Dermis microvascular lymphatic vessel endothelial cell (primary cell): ENCODE measurements at places on chromosomes 5 and 9. TPM values are rescaled to one million over a fixed set of nuclear protein-coding genes. Genes with fewer than 3 reads are reported as not detected.

Gene EIF4E1B
- under 0.01 TPM in 1 of 2 replicates, not detected in the other for total RNA-seq

DNA sequence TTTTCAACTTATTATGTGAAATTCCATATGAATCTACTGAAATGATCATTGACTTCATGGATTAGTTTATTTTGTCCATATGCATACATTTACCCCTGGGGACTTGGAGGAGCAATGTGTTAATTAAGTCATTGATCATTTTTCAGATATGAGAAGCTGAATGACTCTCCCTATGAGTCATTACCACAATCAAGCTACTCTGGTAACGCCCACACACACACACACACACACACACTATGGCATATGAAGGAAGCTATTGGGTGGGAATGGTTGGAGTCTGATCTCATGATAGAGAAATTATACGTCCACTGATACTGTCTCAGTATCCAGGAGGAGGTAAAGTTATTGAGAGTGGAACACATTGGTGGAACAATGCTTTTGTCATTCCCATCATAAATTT, 528.9 kb downstream of the AGTPBP1 start:
- DNase-seq: no peak

DNA sequence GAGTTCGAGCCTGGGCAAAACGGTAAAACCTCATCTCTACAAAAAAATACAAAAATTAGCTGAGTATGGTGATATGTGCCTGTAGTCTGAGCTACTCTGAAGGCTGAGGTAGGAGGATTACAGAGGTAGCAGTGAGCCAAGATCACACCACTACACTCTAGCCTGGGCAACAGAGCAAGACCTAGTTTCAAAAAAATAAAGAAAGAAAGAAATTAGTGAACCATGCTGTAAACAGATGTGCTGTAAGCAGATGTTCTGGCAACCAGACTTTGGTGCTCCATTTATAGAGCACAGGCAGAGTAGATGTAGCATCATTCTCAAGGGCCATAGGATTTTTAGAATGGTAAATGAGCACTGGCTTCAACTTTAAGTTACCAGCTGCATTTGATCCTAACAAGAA, 115.4 kb downstream of the ST8SIA4 start:
- no peak for DNase-seq

GRCh38 chr5:104612005-104612404, 1049.4 kb upstream of the NUDT12 start:
- DNase-seq: no peak

DNA sequence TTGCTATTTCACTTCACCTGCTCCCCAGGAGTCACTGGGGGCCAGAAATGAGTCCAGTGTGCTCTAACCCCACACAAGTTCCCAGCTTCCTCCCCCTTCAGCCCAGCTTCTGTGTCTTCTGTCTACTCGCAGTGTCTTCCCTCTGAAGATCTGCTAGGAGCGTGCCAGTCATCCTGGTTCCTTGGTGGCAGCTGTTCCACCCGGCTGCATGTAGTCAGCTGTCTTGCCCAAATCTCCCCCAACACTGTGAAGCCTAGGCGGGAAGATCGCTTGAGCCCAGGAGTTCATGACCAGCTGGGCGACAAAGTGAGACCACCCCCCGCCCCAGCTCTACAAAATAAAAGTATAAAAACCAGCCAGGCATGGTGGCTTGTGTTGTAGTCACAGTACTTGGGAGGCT, 154.0 kb downstream of the GDNF start:
- no peak for DNase-seq

DNA sequence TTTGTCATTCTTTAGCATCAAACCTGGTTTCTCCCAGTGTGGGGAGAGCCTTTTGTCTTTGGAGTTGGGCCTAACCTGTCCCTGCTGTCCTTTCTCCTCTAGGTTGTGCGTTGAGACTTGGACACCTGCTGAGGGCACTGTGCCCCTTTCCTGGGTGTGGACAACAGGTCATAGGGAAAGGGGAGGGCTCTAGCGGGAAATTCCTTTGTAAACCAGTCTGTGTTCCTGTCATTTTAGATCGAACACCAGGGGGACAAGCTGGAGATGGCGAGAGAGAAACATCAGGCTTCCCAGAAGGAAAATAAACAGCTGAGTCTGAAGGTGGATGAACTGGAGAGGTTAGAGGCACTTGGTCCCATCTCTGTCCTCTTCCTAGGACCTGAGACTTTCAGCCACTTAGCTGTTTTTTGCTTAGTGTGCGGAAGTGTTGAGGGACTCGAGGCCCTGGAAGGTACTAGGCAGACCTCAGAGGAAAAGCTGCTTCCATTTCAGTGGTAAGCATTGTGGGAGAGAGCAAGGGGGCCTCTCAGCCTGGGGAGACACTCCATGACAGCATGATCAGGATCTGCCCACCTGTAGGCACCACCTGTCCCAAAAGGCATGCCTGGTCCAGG, 8.6 kb upstream of the GLE1 start:
- no peak for DNase-seq

DNA sequence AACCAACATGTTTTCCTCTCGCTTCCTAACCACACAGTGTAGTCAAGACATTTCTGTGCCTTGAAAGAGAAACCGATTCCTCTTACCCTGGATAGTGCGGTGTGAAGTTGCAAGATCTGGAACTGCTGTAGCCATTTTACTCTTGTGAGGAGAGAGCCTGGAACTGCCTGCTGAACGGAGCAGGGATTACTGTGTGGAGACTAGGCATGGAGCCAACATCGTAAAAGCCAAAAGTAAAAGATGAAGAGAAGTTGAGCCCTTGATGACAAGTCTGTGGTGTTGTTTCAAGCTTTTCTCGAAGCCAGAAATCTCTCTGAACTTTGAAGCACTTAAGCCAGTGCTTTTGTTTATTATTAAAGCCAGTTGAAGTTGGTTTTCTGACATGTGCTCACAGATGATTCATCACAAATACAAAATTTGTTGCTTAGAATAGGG, 110.1 kb upstream of the GRIN3A start:
- no peak for DNase-seq

DNA sequence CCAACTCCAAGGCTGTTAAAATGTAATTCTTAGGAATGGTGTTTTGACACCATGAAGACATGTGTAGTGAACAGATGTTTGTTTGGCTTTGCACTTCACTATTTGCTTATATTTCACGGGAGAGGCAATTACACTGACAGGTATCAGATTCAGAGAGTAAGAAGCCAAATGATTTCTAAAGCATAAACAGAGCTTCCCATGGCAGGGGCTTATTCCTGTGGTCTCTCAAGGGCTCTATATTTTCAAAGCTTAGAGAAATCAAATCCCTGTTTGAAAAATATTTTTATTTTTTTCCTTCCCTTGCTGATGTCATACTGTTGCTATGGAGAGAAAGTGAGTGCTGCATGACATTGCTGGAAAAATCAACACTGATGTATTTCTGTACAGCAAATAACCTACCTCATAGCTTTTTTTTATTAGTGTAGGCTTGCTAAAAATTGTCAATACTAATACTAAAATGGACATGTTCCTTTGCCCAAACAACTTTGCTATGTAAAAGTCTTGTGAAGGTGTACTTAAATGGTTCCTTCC, 161.4 kb downstream of the GIN1 start:
- peak; percentile 73 for DNase-seq

Gene ZNF462
- 4.6 and 4.9 TPM in 2 replicates for total RNA-seq

GRCh38 chr5:89443508-89443907, 560.5 kb upstream of the MEF2C start:
- no peak for DNase-seq

DNA sequence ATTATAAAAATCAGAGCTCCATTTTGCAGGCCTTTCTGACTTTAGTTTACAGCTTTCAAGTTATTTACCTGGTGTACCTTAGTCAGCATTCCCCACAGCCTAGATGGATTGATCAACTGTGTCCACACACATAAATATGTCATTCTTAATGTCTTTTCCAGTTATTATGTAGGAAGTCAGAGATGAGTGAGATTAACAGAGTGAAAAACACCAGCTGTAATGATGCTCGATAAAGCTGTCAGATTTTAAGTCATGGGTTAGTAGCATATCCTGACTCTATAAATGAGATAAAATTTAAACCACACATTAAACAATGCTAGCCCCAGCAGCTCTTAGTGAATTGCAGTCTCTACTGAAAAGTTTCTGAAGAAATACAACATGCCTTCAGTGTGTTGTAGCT, 48.9 kb downstream of the NUDT12 start:
- no peak for DNase-seq

GRCh38 chr5:168401880-168402279, 84.4 kb upstream of the RARS1 start:
- DNase-seq: no peak

DNA sequence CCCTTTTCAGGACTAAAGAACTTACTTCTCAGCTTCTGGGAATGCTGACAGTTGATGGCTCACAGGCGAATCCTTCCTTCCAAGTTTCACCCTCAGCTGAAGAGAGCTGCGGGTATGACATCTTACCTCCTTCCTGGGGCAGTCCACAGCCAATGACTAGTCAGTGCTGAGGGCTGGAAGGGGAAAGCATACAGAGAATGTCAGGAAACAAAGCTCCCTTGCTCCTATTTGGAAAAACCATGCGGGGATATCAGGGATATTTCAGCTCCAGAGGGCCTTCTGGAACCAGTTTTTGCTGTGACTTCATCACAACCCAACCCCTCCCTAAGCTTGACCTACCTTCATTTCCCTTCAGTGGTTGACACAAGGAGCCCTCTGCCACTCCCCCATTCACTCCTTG, 15.7 kb downstream of the FTMT start:
- no peak for DNase-seq

Gene SLC25A2
- total RNA-seq: under 0.01 and 0.13 TPM in 2 replicates

- no peak for DNase-seq
Observed at GRCh38 chr9:96616817-96617438, 2.7 kb downstream of the CDC14B start.

GRCh38 chr9:99980598-99980997, 74.1 kb downstream of the STX17 start:
- DNase-seq: no peak

DNA sequence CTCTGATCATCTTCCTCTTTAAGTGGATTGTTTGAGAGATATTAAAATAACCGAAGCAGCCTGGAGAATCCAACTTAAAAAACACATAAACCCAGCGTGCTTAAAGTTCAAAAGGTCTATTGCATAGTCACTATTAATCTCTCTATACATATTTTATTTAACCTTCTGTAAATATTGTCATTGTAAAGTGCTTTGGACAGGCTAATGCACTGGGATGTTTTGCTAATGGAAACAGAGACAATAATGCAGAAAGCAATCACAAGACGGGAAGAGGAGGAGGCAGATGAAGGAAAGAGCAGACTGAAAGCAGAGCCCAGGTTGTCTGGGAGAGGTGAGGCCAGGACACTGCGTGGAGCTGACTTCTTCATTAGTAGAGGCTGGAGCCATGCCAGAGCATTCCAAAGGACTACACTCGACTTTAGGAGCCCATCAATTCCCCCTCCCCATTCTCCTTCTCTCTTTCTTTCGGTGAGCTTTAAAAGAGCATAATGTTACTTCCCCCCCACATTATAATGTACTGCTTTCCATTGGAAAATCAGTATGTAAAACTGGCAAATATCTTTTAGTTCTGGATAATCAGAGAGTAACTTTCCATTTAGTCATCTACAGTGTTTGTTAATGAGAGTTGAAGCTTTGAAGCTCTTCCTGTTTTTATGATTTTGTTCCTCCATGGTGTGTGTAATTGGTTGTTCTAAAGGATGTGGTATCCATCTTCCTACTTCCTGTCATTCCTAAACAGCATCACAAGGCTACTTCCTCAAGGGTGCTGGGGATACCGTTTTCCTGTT, 307.3 kb upstream of the MPDZ start:
- DNase-seq: peak; percentile 91

- DNase-seq: no peak
Observed at GRCh38 chr9:20988671-20989315, 42.6 kb downstream of the HACD4 start.

- DNase-seq: peak; percentile 92
Observed at GRCh38 chr5:40429258-40430100, 250.2 kb upstream of the PTGER4 start.

DNA sequence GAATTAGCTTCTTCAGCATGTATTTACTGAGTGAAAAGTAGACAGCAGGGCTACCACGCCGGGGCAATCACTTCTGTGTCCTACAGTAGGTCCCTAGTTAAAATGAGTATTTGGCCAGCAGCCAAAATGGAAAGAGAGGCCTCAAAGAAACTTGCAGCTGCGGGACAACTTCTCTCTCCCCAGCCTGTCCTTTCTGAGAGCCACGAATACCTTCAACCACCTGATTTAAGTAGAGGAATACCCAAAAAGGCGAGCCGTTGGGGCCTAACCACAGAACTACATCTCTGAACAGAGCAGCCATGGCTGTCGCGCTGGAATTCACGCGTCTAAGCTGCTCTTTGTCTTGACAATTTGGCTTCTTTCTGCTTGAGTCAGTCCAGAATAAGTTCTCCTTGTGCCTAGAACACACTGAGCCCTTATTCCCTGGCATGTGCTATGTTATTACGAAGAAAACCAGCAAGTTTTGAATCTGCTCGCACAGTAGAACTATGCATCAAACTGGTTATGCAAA, 43.8 kb upstream of the GOLPH3 start:
- no peak for DNase-seq

Gene SVEP1
- under 0.01 and 0.13 TPM in 2 replicates for total RNA-seq

GRCh38 chr5:75536147-75536546, 24.5 kb downstream of the POLK start:
- no peak for DNase-seq

- no peak for DNase-seq
Observed at GRCh38 chr5:178143901-178144300, 9.8 kb downstream of the NHP2 start.

DNA sequence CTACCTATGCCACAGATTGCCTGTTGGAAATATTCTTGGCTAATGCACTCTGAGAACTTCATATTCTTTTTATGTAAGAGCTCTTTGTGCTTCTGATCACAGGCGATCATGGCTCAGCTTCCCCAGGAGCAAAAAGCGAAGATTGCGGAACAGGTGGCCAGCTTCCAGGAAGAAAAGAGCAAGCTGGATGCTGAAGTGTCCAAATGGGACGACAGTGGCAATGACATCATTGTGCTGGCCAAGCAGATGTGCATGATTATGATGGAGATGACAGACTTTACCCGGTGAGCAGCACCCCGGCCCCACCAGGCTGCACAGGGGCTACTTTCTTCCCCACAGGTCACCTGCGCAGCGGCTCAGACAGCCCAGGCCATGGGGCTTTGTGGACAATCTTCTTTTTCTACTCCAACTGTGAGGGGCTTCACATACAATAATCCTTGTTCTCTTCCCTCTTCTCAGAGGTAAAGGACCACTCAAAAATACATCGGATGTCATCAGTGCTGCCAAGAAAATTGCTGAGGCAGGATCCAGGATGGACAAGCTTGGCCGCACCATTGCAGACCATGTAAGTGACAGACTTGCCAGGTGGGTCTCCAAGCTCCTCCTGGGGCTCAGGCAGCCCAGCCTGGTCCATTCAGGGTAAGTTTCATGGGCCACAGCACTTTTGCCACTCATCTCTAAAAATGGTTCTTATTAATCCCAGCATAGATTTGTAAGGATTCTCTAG, 55.4 kb upstream of the LRRTM2 start:
- no peak for DNase-seq

Gene PIP5KL1
- total RNA-seq: 0.39 and 1.0 TPM in 2 replicates
